Frontal cortex (tissue), 4 donors: ENCODE measurements at places on chromosomes 7 and 10.

- DNase-seq, result no peak
Measured at GRCh38 chr10:130721971-130722370, 585.8 kb downstream of the GLRX3 start.

DNA sequence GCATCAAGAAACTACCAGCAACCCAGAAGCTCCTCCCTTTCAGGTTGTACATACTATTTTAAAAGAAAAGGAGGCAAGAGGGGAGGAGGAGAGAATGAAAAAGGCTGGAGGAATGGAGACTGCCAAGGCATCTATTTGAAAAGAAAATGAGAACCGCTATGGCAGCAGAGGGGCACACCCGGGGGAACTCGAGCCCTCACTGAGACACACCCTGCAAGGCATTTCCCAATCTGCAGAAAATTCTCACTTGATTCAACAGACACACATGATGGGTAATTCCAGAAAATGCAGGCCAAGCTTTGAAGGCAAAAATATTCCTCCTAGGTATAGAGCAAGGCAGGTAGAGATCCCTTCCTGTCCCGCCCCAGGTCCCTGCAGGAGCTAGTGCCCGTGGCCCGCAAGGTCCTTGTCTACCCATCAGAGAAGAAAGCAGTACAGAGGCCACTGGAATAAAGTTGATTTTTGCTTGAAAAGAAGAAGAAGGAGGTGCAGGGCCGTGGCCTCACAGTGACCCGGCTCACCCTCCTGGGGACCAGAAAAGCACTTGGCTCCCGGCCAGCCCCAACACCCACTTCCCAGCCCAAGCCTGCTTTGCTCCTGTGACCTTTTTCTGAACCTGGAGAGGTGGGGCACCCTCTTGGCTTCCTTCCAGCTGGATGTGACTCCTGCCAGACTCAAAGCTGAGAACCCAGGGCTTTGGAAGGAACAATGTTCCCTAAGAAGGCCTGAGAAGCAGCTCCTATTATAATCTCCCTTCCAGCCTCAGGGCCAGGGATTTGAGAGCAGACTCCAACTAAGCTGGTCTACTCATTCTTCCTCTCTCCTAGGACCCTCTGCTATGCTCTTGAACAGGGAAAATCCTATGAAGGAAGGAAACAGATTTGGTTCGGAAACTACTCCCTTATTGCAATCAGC is 6.2 kb upstream of the PIK3CG start:
- DNase-seq, result no peak

DNA sequence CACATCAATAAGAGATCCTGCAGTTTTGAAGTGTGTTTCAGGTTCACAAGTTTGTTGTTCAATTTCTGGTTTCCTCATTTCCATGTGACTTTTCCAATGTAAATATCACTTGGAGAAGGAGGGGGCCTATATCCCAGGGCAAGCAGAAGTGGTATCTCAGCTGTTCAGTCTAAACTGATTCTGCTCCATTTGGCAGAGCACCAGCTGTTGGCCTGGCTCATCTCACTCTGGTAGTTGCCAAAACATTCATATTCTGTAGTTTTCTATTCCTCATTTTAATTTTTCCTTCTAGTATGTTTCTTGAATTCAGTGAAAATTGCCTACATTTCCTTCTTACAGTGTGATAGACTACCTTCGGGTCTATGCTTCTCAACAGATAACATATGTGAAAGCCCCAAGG is 101.8 kb upstream of the TAC1 start:
- no peak for DNase-seq

GRCh38 chr7:78769481-78770101 is 683.9 kb downstream of the MAGI2 start:
- DNase-seq, result no peak

- peak; percentile 18 for DNase-seq
Measured at GRCh38 chr7:26200038-26200443, 505 bp downstream of the HNRNPA2B1 start.

DNA sequence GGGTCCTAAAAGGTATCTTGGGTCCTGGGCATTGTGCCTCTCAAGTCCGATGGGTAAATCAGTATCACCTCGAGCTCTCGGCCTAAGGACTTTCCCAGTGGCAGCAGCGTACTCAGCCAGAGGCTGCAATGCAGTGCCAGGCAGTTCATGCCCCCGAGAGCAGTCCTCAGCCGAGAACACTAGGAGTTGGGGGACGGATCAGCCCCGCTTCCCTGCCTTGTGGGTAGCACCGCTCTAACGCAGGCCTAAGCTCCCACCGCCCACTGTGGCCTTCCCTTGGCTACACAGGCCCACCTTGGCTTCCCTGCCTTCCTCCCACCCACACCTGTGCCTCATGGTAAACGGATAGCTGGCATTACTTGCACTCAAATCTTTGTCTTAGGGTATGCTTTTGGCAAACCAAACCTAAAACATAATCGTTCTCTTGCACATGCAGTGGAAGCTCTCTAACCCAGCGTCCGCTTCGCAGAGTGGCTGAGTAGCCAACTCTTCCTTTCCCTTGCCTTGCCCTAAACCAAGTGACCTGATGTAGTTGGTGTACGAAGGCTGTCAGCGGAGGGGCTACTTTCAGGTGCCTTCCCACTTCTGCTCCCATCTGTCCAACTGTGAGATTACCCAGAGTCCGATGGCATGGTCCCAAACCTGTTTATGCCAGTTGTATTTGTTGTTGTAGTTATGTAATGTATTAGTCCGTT is 73.2 kb upstream of the CHST15 start:
- DNase-seq, result no peak

GRCh38 chr10:60816628-60817397 is 38.5 kb downstream of the CDK1 start:
- DNase-seq, result peak; percentile 57

- DNase-seq, result no peak
Measured at GRCh38 chr10:14737808-14738545, 36.7 kb downstream of the FAM107B start.
